ENCODE measurements at places on chromosomes 7 and 10. TPM values are rescaled to one million over a fixed set of nuclear protein-coding genes. Genes with fewer than 3 reads are reported as not detected.

HGF gene
- total RNA-seq = 3.2 TPM

DNA sequence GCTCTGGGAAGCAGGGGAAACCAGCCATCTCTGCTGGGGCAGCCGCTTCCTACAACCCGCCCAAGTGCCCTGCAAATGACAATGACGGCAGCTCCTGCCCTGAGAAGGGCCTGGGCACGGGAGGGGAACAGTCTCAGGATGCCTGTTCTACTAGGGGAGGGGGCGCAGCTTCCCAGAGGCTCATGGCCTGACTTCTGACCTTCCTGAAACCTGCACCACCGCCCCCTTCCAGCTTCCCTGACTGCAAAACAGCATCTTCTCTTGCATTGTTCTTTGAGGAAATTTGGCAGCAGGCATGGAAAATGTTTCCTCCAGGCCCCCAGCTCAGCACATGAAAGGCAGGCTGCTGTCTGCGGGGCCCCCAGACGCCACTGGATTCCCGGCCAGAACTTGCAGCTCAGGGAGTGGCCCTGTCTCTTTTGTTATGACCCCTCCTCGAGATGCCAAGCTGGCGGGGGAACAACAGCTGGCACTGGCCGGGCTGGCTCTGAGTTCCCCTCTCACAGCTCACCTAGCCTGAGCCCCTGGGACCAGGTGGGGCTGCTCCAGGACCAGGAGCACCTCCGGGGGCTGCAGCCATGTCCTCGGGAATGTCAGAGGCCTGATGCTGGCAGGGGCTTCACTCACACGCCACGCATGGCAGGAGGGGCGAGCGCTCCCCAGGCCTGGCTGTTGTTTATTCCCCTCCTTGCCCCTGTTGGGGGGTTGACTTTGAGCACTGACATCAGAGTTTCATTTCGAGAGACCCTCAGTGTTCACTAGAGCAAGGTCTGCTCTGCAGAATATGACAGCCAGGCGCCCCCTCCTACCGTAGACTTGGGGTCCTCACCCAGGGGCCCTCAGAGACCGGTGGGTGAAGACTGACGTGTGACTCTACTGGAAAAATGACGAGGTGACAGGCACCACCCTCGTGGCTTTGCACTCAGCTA is 62.7 kb downstream of the CALML3 start:
- peak; percentile 21 for DNase-seq

AFAP1L2 gene
- total RNA-seq = 11.6 TPM

GRCh38 chr7:37342688-37343471 is 105.8 kb downstream of the ELMO1 start:
- DNase-seq = peak; percentile 31

Measured in mucosa of descending colon (tissue), 3 donors.